ENCODE measurements at places on chromosomes 2 and 18. TPM values are rescaled to one million over a fixed set of nuclear protein-coding genes. Genes with fewer than 3 reads are reported as not detected.

ZNF385B gene
- total RNA-seq, result not detected

- no peaks in the 10 kb centered on the region for H3K4me1 ChIP-seq
- no peaks in the 10 kb centered on the region for H3K27me3 ChIP-seq
- no peak for DNase-seq
- H3K36me3 ChIP-seq, result no peaks in the 10 kb centered on the region
Measured at GRCh38 chr18:11052800-11053199, 96.6 kb downstream of the PIEZO2 start.

DNA sequence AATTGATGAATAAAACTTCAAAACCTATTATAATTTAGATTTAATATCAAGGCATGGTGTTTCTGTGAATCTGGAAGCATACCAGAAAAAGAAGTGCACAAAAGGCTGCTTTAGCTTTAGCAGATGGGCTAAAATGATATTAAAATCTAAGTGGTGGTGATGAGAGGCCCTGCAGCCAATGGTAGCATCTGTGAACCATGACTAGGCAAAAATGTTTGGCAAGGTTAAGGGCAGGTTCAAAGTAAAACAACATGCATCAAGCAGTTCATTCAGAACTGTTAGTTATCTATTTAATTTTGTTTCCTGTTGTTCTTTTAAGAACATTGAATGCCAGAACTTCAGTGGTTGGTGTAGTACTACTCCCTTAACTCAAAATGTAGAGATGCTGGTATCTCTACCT lies 1736.9 kb upstream of the CELF4 start:
- no peaks in the 10 kb centered on the region for H3K27me3 ChIP-seq
- no peaks in the 10 kb centered on the region for H3K36me3 ChIP-seq
- no peaks in the 10 kb centered on the region for H3K4me1 ChIP-seq
- H3K27ac ChIP-seq, result no peak overlapping the region
- DNase-seq, result no peak

MROH2A gene
- not detected for total RNA-seq

DNA sequence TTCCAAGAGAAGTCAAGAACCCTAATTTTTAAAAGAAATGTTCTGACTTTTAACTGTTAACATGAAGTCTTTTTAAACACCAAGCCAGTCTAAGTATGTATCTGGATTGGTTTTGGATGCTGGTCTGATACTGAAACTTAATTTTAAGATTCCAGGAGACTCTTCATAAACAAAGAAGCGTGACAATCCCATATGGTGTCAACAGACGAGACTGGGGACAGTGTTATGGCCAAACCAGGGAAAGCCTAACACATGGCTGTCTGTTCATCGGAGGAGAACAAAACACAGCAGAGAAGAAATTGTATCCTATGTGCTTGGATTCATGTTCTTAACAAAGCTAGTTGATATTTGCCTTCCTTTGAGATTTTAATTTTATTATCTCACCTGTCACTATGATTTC lies 80.5 kb upstream of the UPP2 start:
- no peak for DNase-seq
- H3K4me1 ChIP-seq, result no peaks in the 10 kb centered on the region
- H3K27ac ChIP-seq, result no peak overlapping the region
- no peak overlapping the region for H3K4me3 ChIP-seq
- H3K36me3 ChIP-seq, result no peaks in the 10 kb centered on the region
- peaks cover 8% of the 10 kb centered on the region for H3K27me3 ChIP-seq

- no peaks in the 10 kb centered on the region for H3K36me3 ChIP-seq
- no peaks in the 10 kb centered on the region for H3K27me3 ChIP-seq
- H3K4me1 ChIP-seq, result no peaks in the 10 kb centered on the region
- no peak overlapping the region for H3K4me3 ChIP-seq
- no peak for DNase-seq
- no peak overlapping the region for H3K27ac ChIP-seq
Measured at GRCh38 chr2:174901075-174901474, 104.1 kb downstream of the CHN1 start.

- H3K4me1 ChIP-seq, result peaks cover 28% of the 10 kb centered on the region
- H3K27me3 ChIP-seq, result no peaks in the 10 kb centered on the region
- no peak overlapping the region for H3K4me3 ChIP-seq
Measured at GRCh38 chr2:240991378-240992263, 6.8 kb upstream of the SNED1 start.

DNA sequence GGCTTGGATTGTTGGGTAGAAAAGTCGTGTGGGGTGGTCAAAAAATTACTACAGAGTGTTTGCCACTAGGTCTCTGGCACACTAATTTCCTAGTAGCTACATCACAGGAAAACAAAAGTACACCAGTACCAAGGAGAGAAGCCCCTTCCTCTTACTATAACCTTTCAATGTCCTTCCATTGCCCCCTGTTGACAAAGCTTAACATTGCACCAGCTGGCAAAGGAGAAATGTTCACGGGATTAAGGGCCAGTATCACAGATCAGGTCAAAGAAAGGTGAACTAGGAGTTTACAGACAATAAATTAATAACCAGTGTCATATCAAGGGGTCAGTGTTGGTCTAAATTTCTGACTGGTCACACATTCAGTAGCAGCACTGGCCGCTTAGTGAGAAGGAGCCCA lies 1139.6 kb upstream of the FAM98A start:
- no peak overlapping the region for H3K27ac ChIP-seq
- H3K4me1 ChIP-seq, result no peaks in the 10 kb centered on the region
- no peaks in the 10 kb centered on the region for H3K27me3 ChIP-seq

GRB14 gene
- 2.7 TPM for total RNA-seq
